ENCODE measurements at places on chromosomes 1 and 21.

GRCh38 chr1:63892632-63893395 is 119.0 kb downstream of the ROR1 start:
- no peak for DNase-seq

DNA sequence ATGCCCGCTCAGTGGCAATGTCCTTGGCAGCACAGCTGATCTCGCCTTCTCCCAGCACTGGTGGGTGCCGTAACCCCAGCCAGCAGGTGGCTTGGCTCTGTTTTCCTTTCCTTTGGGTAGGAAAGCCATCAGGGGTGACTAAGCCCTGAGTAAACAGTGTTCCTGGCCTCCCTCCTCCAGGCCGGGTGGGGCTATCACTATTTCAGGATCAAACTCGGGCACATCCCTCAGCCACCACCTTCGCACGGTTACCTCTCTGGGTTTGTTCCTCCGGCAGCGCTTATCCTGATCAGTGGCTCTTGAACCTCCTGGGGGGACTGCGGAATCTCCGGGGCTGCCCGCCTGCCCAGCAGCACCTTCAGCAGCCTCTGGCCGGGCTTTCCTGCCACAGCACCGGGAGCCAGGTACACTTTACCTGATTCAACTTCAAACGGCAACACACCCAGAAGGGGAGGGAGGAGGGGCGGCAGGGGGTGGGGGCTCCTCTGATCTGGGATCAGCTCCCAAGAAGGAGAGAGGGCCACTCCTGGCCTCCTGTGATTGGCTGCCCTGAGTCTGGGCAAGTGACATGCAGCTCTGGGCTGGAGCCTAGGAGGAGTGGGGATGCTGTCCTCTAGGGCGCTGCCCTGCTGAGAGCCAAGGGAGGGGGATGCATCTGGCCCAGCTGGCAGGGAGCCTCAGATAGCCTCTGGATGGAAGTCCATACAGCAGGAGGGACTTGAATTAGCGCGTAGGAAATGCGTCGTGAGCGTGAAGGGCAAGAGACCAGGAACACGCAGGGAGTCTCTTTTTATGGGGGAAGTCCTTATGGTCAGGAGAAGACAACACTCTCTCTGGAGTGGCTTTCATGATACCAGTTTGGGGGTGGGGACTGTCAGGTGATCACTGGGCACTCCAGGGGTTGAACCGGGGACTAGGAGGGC is at the start of gene ASCL5:
TSS of gene ASCL5 (minus strand) at position 353 of the 923 bp plus-strand sequence. CDS start 11,812 bp downstream, outside the sequence.
- no peak for DNase-seq

DNA sequence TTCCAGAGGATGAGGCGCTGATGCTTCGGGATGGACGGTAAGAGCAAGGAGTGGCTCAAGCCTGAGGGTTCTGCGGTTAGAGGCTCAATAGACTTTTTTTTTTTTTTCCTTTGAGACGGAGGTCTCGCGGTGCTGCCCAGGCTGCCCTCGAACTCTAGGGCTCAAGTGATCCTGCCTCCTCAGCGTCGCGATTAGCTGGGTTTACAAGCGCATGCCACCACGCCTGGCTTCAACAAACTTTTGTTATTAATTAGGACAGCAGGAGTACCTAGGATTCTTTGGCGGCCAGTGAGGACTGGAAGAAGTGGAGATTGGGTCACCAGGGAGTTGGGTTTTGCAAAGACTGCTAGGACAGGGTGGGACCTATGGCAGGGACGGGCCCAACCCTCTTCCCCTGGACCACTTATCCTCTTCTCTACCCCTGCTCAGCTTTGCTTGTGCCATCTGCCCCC is 587 bp downstream of the SCNM1 start:
- no peak for DNase-seq

DNA sequence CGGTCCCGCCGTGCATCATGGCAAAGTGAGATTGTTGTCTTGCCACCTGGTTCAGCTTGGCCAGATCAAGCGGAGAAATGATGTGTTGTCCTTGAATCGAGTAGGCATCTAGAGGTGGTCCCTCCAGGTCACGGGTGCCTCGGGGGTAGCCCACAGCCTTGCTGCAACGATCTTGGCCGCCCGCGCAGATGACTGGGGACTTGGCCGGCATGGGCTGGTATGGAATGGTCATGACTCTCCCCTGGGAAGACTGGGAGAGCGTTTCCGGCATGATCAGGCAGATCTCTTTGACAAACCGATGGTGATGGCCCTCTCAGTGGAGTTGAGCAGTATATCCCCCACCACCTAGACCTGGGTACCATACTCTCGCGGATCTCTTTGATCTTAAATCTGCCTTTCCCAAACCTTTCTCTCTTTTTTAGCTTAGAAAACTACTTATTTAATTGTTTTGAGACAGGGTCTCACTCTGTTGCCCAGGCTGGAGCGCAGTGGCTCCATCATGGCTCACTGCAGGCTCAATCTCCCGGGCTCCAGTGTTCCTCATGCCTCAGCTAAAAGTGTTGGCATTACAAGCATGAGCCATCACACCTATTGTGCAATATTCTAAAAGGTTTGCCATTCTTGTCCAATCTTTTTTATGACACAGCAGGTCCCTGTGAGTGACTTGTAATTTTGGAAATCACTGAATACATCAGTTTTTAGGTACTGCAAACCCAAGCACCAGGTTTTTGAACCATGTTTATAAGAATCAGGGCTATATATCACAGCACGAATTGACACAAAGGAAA is 9.4 kb upstream of the ELAPOR1 start:
- no peak for DNase-seq

GRCh38 chr1:239816081-239816782 is 275.5 kb upstream of the FMN2 start:
- DNase-seq: no peak

GRCh38 chr1:50155541-50155940 is 46.8 kb downstream of the ELAVL4 start:
- DNase-seq: no peak

GRCh38 chr1:198143797-198144196 is 13.0 kb upstream of the NEK7 start:
- no peak for DNase-seq

DNA sequence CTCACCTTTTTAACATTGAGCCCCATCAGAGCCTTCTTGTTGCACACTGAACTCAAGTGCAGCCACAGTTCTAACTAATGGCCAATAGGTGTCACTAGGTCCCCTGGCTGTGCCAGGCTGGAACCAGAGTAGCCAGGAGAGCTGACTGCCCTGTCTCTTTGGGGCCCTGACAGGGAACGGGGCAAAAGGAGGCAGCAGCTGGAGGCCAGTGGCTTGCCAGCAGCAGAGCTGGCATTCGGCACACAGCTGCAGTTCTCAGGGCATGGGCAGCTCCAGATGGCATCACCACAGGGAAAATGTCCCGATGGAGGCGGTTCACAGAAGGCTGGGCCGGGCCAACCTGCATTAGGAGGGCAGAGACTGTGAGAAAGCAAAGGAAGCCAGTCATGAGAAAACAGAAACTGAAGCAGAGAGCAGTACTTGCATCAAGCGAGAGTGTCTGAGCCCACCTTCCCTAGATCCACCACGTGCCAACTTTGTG is 188.6 kb downstream of the FCRL5 start:
- DNase-seq: no peak

- no peak for DNase-seq
These were observed 22.5 kb upstream of the DMBX1 start for GRCh38 chr1:46467183-46467504.

DNA sequence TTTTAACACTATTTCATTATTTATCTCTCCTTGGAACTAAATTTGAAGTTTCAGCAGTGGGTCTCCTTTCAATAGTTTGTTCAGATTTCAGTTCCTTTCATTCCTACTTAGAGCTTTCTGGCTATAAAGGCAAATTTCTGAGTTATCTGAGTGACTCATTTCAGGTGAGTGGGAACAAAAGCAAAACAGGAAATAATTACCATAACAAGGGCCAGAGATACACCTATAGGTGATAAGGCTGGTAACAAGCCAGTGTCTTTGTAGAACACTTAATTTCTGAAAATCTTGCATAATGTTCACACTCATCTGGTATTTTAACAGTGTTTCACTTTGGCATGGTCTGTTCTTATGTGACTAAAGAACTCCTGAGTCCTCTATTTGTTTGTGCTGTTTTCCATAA is 64.5 kb upstream of the PRRC2C start:
- DNase-seq: no peak

- no peak for DNase-seq
These were observed 320.0 kb downstream of the CHRM3 start for GRCh38 chr1:239706245-239706892.

DNA sequence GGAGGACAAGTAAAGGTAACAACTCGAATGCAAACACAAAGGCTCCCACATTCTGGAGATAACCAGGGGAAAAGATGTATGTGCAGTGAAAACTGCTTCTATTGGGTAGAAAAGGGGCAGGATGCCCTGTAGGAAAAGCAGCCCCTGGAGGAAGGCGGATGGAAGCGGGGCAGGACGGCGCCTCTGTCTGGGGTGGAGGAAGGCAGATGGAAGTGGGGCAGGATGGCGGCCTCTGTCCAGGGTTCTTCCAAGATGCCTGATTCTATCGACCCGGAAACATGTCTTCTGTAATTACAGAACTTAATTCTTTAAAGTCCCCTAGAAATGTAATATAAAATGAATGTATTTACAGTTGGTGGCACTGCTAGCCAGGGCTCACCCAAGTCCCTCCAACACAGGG is 24.0 kb upstream of the LRRC47 start:
- DNase-seq: no peak

- DNase-seq: no peak
These were observed 46.8 kb upstream of the USP25 start for GRCh38 chr21:15682977-15683376.

All from activated T-helper 1 cell treated with Interleukin-2 at 50 U/mL for 16 hours (primary cell).